Substantia nigra (tissue), 51 donors: ENCODE measurements at places on chromosomes 6 and 20.
A peak's percentile ranks its signal among the peaks of the same experiment; 100 is the strongest.

DNA sequence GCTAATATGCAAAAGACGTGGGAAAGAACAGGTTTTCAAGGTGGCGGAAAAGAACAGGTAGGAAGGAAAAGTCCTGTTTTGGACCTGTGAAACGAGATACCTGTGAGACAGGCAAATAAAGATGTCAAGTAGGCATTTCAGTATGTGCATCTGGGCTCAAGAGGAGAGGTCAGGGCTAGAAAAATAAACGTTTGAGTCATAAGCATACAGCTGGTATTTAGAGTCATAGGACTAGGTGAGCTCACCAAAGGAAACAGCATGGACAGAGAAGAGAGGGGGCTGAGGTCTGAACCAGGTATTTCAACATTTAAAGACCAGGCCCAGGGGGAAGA is 14.9 kb downstream of the MTFR2 start:
- DNase-seq = no peak

GRCh38 chr20:59664421-59664941 is 60.1 kb downstream of the PHACTR3 start:
- DNase-seq = no peak

DNA sequence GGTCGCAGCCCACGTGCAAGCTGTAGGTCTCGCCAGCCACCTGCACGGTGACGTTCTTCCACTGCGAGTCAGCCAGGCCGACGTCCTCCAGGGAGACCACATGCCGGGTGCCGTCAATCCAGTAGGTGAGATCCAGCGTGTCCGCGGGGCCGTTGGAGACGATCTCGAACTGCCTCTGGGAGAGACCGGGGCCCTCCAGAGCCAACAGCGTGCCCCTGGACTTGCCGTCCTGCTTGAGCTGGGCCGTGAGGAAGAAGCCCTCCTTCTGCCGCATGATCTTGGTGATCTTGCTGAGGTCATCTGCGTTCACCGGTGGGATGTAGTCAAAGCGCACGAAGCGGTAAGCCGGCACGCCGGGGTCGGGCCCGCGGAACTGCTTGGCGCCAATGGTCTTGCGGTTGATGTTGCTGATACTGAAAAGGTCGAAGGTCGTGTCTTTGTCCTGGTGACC is 5.1 kb downstream of the THBS2 start:
- DNase-seq = no peak

GRCh38 chr6:32983493-32983848 is 15.1 kb downstream of the BRD2 start:
- no peak for DNase-seq

DNA sequence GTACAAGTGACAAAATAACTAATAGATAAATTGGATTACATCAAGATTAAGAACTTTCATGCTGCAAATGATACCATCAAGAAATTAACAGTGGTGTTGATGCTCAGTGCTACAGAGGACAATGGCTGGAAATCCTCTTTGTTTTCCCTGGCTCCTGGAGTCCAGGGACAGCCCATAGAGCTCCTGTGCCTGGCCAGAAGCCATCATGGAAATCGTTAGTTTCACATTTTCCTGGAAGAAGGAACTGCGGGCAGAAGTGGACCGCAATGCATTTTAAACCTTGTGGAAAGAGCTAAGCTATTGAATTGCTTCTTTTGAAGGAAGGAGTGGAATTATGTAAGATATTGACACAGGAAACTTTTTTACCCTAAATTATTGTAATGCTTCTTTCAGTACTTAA is 276.0 kb downstream of the GJA1 start:
- DNase-seq = no peak

DNA sequence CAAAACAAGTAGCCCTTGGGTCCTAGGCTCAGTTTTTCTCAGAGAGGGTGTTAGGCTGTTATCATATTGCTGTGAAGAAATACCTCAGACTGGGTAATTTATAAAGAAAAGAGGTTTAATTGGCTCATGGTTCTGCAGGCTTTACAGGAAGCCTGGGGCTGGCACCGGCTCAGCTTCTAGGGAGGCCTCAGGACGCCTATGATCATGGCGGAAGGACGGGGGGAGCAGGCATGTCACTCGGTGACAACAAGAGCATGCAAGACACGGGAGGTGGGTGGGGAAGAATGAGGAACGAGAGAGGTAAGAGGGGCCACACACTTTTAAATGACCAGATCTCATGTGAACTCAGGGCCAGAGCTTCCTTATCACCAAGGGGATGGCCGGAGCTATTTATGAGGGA is 26.9 kb downstream of the CDH26 start:
- no peak for DNase-seq

GRCh38 chr6:154996016-154996590 is 988 bp downstream of the TIAM2 start:
- DNase-seq = no peak

DNA sequence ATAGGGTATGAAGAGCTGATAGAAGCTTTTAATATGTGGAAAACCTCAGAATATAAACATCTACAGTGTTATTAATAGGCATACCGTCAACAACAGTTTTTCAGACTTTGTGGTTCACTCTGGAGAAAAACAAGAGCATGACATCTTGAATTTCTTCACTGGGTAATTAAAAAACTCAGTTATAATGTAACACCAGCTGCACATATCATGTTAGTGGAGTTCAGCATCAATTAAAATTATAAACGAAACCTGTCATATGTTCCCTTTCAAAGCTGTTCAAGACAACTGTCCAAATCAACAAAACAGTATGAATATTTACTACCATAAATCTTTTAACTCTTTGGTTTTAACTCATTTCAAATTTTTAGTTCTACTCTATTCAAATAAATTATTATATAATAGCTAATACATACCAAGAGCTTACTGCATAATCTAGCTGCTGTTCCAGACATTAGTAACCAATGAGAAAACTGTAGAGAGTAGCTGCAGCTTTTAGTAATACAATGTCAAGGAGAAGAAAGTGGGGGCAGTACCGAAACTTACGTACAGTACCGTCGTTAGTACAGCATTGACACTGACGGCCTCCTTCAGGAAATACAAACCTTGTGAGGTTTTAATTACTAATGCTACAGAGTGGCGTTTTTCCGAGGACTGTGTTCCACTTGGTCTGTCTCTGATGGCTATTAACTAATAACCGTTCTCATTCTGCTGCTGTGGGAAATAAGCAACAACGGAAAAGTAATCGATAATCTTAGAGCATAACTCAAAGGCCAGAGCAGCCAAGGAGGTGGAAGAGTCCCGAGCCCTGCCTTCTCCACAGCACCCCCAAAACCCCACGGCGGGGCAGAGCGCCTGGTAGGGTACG is 532 bp upstream of the PM20D2 start:
- no peak for DNase-seq

DNA sequence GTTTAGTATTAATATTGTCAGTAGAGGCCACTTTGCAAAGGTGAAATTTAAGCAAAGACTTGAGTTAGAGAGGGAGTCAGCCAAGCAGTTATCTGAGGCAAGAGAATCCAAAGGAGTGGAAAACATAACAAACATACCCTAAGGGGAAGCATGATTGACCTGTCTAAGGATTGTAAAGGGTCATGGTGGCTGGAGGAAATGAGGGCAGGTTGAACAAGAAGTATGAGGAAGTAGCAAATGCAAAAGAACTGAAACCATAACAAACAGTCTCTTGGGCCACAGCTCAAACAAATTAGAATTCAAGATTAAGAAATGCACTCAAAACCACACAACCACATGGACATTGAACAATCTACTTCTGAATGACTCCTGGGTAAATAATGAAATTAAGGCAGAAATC is 103.2 kb downstream of the FBXO5 start:
- no peak for DNase-seq

DNA sequence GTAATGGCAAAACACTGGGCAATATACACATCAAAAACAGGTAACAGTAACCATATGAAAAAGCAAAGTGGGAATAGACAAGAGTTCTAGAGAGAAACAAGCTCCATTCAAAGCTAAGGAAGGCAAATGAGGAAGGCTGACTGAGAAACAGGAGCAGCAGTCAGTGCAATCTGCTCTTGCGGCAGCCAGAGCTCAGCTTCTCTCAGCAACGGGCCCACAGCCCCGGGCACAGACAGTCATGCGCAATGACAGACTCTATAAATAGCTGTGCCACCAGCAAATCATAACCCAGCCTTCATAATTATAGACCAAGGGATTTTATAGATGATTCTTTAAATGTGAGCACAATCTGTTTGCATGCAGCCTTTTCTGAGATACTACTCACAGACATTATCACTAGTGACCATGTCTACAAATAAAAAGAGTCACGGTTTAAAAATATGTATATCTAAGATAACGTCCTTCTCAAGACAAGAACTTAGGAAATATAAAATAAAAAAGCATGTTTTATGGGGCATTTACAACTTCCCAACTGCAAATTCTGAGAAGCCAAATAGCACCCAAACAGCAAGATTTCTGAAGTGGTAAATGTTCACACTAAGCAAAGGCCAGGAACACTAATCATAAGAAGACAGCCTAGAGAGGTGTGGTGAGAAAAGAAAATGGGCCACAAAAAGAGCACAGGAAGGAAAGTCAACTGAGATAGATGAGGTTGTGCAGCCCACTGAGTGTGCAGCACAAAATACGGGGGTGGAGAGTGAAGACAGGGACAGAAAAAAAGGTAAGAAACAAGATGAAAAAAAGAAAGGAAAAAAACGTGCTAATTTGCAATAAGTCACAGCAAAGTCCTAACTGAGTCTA is 39.9 kb upstream of the BEND6 start:
- DNase-seq = peak; percentile 26

GRCh38 chr6:104531646-104532045 is 328.1 kb downstream of the HACE1 start:
- no peak for DNase-seq

DNA sequence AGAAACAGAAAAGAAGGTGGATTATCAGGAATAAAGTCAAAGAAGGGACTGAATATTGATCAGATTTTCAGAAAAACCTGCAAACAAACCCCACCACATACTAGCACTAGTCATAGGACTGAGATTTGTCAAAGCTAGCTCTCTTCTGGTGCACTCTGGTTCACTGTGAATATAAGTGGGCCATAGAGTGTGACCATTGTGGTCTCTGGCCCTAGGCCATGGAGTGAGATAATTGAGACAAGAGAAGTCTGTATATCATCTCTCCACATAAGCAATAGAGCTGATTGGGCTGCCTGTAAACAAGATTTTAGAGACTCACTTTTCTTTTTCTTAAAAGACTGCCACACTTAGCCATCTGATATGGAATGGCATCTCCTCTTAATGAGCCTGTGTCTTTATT is 247.2 kb downstream of the LAMA2 start:
- no peak for DNase-seq

- DNase-seq = no peak
These were observed 14.3 kb upstream of the MYMX start for GRCh38 chr6:44202332-44202971.

DNA sequence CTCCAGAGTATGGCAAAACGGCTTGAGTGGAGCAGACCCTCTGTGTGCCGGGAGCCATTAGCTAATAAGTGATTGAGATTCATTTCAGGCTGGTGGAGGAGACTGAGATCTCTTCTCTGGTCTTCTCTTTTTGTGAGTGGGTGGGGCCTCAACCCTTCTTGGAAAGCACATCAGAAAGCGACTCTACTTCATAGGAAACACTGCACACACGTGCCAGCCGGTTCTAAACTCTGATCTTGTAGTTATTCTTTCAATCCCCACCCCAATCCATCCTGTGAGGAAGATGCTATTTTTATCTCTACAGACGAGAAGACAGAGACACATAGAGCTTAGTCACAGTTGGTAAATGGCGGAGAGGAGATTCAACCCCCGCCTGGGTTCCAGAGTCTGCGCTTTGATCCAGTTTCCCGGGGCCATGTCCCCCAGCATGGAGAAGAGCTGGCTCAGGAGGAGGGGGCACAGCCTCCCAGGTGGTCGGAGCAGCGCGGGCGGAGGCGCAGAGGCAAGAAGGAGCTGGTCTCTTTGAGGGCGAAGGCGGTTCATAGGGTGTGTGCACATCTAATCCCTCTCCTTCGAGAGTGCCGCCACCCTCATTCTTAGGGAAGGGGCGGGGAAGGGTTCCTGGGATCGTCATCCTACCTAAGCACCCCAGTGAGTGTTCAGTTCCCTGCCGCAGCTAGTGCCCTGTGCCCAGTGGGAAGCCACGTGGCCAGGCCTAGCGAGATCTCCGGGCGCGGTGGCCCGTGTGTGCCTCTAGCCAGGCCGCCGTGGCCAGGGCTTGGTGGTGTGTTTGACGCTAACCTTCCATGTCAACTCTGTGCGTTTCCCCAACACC is 49.0 kb upstream of the TAGAP start:
- no peak for DNase-seq

DNA sequence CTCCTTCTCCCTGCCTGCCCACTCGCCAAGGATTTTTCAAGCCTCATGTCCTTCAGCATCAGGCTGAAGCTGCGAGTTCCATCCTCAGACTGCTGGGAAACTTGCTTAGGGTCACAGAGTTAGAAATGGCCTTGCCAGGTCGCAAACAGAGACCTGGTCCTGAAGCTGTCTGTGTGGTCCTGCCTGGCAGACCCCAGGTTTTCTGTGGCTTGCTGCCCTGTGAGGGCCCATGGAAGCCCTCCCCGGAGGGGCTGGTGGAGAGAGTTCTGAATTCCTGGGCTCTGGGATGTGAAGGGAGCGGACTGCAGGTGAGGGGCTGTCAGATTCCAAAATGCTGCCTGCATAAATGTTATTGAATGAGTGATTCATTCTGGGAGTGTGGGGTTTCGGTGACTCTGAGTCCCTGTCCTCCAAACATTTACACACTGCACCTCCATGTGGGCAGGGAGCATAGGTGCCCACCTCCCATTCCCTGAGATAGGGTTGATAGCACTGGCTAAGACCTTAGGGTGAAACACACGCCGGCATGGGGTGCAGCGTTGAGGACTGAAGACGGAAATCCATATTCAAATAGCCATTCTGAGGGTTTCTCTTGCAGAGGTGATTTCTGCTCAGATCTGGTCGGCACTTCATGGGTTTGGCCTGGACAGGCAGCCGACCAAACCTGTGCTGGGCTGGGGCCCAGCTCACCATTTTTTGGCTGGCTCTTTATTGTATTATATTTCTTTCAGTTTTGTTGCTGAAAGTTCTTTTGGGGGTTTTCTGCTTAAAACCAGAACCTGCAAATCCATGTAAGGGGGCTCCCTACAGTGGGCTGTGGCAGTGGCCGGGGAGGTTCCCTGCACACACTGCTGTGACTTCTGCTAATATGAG is 21.8 kb upstream of the IRF4 start:
- no peak for DNase-seq

DNA sequence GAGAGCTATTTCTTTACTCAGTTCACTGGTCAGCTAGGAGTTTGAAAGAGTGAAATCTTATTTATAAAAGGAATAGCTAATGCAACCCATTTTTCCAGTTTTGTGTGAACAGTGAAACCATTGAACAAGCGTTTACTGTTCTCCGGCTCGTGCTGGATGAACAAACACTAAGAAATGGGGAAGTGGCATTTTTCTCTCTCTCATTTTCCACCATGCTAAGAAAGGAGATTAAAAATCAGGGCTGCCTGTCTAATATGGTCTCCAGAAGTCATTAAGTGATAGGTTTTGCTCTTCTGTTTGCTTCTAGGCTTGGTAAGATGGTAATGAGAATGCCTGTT is 774 bp upstream of the SFT2D1 start:
- no peak for DNase-seq
